Kasumi-1 (cell line): ENCODE measurements at places on chromosomes 3 and 15.

- no peak for DNase-seq
Measured at GRCh38 chr15:44084770-44085169, 110.3 kb downstream of the FRMD5 start.

DNA sequence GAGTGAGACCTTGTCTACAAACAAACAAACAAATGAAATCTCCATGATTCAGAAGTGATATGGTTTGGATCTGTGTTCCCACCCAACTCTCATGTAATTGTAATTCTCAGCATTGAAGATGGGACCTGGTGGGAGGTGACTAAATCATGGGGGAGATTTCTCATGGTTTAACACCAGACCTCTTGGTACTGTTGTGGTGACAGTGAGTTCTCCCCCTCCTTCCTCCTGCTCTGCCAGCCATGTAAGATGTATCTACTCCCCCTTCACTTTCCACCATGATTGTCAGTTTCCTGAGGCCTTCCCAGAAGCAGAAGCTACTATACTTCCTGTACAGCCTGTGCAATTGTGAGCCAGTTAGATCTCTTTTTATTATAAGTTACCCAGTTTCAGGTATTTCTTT, 438.4 kb upstream of the THBS1 start:
- DNase-seq: no peak

DNA sequence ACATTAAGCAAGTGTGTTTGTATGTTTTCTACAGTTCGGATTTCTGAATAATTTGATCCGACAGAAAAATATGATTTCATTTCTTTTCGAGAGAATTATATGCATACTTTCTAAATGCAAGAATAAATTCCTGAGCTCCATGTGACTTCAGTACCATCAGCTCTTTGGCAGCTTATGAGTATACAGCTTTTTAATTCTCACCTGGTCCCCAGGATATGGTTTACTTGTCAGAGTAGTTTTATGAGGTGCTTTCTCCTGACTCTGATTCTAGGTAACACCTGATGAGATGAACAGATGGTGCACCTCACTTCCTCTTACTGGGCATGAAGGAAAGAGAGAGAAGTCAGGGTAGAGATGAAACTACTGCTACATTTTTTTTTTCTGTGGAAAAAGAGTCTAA, 3.1 kb downstream of the HGD start:
- no peak for DNase-seq

DNA sequence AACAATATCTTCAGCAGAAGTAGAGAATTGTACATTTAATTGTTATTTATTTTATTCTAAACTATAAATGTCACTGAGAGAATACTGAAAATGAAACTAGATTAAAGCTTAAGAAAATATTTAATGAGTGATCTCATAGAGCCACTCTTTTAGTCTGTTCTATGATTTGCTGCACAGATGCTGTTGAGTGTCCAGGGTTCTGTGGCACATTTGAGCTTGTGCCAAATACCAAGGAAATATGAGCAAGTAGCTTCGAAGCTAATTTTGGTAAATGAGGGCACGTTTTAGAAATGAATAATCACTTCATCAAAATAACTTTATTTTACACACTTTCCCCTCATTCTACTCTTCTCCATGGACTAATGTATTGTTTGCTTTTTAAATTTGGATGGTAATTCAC, 53.6 kb upstream of the THRB start:
- no peak for DNase-seq

GRCh38 chr3:189688262-189688661, 57.1 kb downstream of the TP63 start:
- DNase-seq: no peak

GRCh38 chr3:66256806-66257205, 36.0 kb downstream of the SLC25A26 start:
- DNase-seq: no peak

GRCh38 chr3:161274691-161275298, 53.7 kb downstream of the NMD3 start:
- DNase-seq: peak; percentile 38

DNA sequence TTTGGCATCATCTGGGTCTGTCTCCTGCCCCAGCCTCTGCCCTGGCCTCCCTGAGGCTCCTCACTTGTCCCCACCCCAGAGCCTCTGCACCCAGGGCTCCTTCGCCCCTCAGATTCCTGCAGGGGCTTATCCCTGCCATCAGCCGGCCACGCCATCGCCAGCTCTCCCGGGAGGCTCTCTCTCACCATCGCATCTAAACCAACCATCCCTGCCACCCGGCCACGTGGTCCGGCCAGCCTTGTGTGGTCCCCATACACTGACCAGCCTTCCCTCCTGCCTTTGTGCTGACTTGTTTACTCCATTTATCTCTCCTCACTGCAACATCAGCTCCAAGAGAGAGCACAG, 134.3 kb upstream of the IQSEC1 start:
- DNase-seq: no peak

DNA sequence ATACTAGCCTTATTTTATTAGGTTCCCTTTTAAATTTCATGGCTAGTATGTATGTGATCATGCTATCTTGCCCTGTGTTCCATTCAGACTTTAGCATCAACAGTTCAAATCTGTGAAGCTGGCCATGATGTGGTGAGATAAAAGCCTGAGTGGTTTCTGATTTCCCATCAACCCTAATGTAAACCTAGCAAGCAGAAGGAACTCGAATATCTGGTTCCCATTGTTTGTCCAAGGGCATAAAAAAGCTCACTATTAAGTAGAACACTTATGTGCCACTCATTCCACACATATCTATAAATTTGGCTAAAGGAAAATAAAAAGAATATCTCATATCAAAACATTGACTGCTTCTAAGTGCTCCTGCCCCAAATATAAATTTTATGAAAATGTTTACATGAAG, 311.7 kb downstream of the CADM2 start:
- DNase-seq: no peak

DNA sequence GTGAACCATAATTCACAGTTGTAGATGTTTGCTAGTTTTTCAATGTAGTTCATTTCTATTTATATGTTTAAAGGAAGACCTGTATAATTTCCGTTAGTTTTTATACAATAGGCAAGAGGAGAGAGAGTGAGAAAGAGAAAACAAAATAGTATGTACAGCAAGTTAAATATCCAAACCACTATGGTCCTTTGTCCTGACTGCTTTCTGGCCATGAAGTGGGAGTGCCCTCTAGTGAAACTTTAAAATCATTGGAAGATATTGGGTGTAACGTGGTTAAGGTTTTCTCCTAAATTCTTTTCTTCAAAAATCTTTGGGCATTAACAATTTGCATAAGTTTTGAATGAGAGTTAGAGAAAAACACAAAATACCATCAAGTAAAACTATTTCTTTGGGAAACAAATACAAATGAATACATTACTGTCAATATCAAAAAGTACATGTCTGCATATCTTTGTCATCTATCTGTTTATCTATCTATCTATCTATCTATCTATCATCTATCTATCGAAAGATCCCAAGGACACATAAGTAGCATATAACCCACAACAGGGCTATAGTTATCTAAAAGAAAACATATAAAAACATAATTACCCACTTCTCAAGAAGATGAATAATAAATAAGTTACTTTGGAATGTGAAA, 534.6 kb upstream of the ATP11B start:
- peak; percentile 68 for DNase-seq

DNA sequence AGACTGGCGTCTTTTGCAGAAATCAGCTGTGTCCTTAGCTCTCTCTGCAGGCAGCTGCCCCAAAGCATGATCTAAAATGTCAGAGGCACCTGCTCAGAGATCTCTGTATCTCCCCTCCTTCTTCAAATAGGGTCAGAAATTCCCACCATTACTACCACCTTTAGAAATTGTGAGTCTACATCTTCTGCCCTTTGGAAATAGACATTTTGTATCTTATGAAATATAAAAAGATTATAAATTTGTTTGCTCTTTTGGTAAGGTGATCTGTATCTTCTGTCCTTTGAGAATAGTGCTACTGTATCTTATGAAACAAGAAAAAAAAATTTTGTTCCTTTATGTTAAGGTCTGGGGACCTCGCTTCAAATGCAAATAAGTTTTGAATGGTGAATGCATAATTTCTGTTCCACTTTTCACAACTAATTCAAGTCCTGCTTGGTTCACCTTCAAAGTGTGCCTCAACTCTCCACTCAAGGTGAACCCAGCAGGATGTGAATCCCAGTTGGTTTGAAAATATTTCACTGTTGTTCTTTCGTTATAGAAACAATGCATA, 28.3 kb upstream of the GPD1L start:
- no peak for DNase-seq

GRCh38 chr3:28053759-28054158, 187.7 kb upstream of the CMC1 start:
- no peak for DNase-seq
